Vagina (tissue), 2 donors: ENCODE measurements at places on chromosomes 16 and 17.

GRCh38 chr17:47741793-47742145 lies 8.7 kb downstream of the TBX21 start:
- DNase-seq, result no peak

- no peak for DNase-seq
These were observed 73.3 kb upstream of the TOB1 start for GRCh38 chr17:50939542-50939794.

- DNase-seq, result no peak
These were observed 8.2 kb upstream of the CNGB1 start for GRCh38 chr16:57979006-57979585.

DNA sequence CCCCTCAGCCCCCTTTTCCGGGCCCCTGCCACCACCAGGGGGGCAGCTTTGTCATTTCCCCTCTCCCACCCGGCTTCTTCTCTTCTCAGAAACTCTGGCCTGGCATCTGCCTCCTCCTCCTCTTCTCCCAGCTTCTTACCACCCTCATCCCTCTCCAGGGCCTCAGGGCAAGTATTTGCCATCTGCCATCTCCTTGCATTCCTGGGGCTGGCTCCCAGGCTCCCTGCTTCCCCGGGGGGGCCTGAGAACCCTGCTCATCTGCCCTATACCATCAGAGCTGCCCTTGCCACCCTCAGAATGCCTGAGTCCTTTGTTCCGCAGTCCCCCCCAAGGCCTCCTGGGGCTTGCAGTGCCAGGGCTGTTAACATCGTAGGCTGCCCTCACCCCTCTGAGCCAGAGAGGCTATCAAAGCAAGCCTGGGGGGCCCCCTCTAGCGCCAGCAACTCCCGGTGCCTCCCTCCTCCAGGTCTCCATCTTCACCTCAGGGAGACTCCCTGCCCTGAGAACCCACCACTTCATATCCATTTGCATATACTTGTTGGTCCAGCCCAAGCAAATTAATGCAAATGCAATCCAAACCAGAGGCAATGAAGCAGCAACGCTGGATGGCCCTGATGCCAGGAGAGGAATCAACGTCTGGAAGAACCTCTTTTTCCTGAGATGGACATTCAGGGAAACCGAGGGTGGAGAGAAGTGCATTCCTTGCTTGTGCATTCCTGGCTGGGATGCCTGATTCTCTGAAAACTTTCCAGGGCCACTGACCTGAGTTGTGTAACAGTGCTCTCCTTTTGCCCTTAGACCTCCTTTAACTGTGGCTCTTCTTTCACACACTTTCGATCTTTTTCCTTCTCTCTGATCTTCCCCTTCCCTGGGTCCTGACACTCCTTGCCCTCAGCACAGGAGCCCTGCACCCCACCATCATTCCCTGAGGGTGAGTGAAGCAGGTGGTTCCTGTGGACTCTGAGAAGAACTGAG lies 20.7 kb upstream of the SP2 start:
- DNase-seq, result no peak

DNA sequence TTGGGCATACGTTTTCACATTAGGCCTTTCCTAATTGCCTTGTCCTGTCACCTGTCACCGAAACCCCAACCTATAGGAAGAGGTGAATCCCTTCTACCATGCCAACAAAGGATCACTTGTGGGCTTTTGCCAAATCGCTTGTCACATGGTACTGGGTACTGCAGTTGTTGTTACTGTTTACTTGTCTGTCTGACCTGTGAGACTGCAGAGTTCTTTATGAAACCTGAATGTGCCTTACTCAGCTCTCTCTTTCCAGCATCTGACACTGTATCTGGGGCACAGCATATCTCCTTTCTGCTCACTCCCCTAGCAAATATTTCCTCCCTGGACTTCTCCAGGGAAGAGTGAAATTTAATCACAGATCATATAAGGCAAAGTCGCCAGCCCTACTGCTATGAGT lies 1272.4 kb downstream of the CDH8 start:
- DNase-seq, result no peak

DNA sequence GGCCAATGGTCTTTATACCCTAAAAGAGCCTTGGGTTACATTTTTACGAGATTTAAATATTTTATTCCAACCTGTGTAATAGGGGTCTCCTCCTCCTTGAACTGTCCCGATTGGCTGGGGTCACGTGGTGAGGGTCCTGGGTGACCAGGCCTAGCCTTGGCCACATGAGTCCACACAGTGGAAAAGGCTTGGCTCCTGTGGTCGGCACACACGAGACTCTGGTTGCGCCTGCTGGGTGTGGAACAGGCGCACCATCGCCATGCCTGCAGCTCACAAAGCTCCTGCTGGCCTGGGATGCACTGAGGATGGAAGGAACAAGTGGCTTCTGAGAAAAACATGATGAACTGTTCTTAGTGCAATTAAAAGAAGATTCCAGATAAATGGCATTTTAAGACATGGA lies 103.9 kb upstream of the ZNF750 start:
- no peak for DNase-seq

- no peak for DNase-seq
These were observed 116.2 kb downstream of the C17orf67 start for GRCh38 chr17:56717471-56717870.

DNA sequence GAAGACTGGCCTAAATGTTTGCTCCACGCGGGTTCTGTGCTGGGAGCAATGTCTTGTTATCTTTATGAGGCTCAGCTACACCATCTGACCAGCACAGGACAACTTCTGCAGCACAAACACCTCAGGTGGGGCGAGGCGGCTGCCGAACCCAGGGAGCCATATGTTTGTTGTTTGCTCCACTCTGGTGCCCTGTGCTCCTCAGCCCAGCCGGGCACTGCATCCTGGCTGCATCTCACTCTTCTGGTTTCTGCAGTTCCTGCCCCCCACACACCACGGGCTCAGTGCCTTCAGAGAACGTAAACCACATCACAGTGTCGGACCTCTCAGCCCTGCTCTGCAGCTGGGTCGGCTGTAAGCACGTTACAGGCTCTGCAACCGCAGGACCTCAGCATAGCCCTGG lies 32.4 kb downstream of the MXRA7 start:
- no peak for DNase-seq

DNA sequence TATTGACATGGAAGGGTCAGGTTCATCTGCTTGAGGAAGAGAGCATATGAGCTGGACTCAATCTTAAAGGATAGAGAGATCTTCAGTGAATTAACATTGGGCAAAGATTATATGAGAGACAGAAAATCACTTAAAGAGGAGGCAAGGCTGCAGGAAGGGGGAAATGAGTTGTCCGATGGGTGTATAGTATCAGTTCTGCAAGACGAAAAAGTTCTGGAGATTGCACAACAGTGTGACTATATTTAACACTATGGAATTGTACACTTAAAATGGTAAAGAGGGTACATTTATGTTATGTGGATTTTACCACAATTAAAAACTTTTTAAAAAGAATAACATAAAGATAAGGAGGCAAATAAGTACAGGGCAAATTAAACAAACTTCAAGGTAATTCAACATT lies 80.7 kb downstream of the HELZ start:
- no peak for DNase-seq

- DNase-seq, result no peak
These were observed 5.1 kb downstream of the INPP5K start for GRCh38 chr17:1511290-1511689.

GRCh38 chr17:45171338-45172231 lies 9.9 kb downstream of the HEXIM2 start:
- DNase-seq, result no peak
